Small intestine (tissue), 16 donors: ENCODE measurements at places on chromosomes 3 and 15.

DNA sequence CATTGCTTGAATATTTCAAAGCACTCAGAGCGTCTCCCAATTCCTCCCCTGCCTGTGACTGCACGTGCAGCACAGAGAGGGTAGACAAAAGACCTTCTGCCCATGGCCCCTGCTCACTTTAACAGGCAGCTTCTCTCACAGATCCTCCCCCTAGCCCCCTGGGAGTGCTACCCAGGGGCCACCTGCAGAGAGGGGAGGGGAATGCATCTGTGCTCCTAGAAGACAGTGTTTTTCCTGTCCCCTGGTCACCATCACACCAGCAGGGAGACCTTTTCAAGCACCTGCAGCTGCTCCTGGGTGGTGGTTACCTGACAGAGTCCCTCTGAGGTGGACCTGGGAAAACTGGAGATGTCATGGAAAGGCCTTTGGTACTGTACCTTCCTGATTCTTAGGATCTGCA is 56.7 kb upstream of the PRR23C start:
- DNase-seq, result no peak

DNA sequence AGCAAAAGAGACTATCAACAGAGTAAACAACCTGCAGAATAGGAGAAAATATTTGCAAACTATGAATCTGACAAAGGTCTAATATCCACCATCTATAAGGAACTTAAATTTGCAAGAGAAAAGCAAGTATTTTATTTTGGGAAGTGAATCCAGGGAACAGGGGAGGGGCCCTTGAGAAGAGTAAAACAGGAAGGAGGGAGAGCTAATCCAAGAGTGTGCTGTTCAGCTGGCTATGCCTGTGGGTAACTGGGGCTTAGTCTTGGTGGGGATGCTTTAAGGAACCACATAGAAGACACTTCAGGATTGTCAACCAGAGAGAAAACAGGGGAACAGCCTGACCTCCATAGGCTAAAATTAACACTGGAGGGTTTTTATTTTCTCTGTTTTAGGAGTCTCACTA is 3.9 kb upstream of the HHLA2 start:
- DNase-seq, result no peak

- DNase-seq, result no peak
Observed at GRCh38 chr3:146502887-146503460, 33.6 kb upstream of the PLSCR2 start.

DNA sequence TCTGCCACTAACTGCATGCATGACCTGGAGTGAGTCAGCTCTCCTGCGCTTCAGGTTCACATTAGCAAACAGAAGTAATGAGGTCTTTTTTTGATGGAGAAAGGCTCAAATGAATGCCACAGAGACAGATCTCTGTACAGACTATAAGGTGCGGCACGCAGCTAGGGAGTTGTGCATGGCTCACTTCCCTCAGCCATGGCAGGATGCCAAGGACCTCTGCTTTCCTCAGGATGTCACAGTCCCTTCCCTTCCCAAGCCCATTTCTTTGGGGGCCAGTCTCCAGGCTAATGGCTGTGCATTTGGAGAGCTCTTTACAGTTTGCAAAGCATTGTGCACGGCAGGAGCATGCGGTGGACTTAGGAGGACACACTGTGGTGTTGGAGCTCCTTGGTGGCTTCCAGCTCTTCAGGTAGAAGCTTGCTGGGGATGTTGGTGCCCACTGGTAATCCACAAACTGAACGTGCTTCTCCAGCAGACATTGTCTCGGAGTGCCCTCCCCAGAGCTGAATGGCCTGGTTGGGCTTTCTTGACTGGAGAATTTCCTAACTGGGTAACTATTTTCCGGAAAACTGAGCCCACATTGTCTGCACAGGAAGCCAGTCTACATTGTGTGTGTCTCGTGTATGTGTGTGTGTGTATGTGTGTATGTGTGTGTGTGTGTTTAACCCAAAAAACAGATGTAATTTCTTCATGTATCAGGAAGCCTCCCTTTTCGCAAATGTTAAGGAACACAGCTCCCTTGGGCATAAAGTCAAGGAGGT is 172.5 kb upstream of the TLE3 start:
- DNase-seq, result no peak

GRCh38 chr3:35664460-35664919 is 25.2 kb downstream of the ARPP21 start:
- DNase-seq, result peak; percentile 12

- peak; percentile 58 for DNase-seq
Observed at GRCh38 chr3:50299929-50300680, 900 bp upstream of the HYAL3 start.

GRCh38 chr3:17013050-17013449 is 128.3 kb downstream of the PLCL2 start:
- DNase-seq, result no peak

- no peak for DNase-seq
Observed at GRCh38 chr15:69725957-69726356, 273.3 kb downstream of the RPLP1 start.

DNA sequence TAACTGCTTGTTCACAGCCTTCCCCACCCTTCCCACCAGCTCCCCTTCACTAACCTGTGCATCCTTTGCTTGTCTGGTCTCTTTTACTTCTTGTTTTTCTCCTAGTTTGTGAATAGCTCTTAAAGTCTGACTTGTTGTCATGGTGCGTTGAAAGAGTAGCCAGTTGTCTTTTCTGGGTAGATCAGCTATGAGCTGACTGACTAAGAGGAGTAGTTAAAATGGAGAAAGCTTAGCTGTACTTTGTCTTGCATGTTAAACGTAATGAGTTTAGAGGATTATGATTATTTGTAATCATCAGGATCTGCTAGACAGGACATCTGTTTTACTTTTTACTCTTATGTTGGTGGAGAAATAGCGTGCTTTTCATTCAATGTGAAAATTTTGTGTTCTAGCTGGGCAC is 35.9 kb downstream of the ATP2C1 start:
- DNase-seq, result no peak

DNA sequence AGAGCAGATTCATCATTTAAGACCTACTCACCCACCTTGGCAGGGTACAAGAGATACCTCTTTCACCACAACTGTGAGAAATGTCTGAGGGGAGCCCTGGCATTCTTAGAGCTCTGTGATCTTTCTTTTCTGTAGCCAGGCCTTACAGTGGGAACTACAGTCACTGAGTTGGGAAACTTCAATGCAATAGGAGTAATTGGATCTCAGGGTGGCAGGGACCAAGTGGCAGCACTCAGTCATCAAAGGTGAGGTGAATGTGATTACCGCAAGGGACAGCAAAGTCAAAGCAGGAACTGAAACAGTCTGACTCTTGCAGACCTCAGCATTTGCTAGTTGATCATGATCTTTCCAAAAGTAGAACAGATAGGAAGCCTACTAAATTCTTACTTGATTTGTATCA is 7.2 kb upstream of the MCF2L2 start:
- DNase-seq, result no peak

GRCh38 chr3:150483226-150483625 is 63.1 kb downstream of the SERP1 start:
- DNase-seq, result no peak

DNA sequence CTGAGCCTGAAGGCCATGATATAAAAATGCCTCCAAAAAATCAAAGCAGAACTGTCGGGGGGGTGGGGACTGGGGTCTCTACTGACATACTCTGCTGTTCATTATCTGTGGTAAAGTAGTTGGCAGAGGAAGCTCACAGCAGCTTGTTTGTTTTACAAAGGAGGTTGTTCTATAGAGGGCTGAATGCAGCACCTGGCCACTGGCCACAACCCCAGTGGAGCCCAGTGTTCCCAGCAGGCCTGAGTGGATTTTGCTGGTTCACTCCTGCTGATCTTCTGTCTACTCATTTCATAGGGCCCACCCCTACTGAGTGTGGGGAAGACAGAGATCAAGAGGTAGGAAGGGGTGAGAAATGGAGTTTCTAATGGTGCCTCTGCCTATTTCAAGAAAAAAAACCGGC is 125.5 kb downstream of the DIPK2A start:
- DNase-seq, result no peak

DNA sequence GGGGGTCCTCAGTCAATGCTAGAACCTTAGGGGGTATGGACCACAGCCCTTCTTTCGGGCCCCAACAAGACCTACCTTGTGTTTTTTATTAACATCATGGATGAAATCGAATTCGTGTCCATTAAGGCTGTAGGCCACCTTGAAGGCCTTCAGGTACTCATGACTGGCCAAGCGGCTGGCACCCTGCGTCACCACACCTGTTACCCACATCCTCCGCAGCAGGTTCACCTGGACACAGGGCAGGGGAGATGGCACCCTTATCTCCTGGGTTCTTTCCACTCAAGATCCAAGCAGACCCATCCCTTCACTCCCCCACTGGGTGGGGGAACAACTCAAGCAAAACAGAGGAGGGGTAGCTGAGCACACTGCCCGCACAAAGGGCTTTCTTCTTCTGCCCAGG is 6.6 kb downstream of the MFGE8 start:
- no peak for DNase-seq

GRCh38 chr15:45027220-45027619 is 4.2 kb downstream of the SORD start:
- no peak for DNase-seq

- DNase-seq, result no peak
Observed at GRCh38 chr3:128917291-128917690, 37.9 kb downstream of the ACAD9 start.

DNA sequence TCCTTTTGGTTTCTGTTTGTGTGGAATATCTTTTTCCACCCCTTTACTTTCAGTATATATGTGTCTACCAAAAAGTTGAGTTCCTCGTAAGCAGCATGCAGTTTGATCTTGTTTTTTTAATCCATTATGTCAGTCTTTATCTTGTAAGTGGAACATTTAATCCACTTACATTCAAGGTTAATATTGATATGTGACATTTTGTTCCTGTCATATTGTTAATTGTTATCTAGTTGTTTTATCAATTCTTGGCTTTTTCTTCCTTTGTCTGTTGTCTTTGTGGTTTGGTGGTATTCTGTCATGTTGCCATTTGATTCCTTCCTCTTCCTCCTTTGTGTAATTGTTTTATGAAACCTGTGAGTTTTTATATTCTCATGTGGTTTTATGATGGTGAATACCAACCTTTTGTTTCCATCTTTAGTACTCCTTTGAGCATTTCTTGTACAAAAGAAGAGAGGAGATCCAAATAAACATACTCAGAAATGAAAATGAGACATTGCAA is 43.4 kb upstream of the XCR1 start:
- no peak for DNase-seq

DNA sequence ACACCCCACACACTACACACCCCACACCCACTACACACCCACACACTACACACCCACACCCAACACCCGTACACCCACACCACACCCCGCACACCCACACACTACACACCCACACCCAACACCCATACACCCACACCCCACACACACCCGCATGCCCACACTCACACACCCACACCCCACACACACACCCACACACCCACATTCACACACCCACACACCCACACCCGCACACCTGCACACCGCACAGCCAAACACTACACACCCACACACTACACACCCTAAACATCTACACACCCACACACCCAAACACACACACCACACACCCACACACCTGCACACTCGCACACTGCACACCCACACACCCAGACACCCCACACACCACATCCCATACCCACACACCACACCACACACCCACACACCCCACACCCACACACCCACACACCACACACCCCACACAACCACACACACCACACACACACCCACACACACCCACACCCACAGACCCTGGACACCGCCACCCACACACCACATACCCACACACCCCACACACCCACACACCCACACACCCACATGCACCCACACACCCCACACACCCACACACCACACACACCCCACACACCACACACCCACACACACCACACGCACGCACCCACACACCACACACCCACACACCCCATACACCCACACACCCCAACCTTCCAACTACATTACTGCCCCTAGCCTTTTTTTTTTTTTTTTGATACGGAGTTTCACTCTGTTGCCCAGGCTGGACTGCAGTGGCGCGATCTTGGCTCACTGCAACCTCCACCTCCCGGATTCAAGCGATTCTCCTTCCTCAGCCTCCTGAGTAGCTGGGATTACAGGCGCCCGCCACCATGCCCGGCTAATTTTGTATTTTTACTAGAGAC is 16.9 kb downstream of the CEP19 start:
- no peak for DNase-seq

- DNase-seq, result no peak
Observed at GRCh38 chr3:170274641-170275040, 52.4 kb downstream of the PRKCI start.

- DNase-seq, result no peak
Observed at GRCh38 chr3:185430375-185430774, 67.4 kb downstream of the MAP3K13 start.

GRCh38 chr3:69499899-69500421 is 114.1 kb upstream of the FRMD4B start:
- no peak for DNase-seq

GRCh38 chr15:45458746-45459403 is 63.7 kb downstream of the SLC30A4 start:
- peak; percentile 76 for DNase-seq

- DNase-seq, result peak; percentile 86
Observed at GRCh38 chr3:177447938-177448337, 250.7 kb upstream of the TBL1XR1 start.
